CD4-positive, alpha-beta T cell treated with Interleukin-6 at 100 ng/mL for 8 hours (primary cell): ENCODE measurements at places on chromosomes 11 and 22.

GRCh38 chr11:77094841-77095365 lies 7.7 kb upstream of the OMP start:
- DNase-seq = no peak

GRCh38 chr22:50169774-50170341 lies 673 bp upstream of the PANX2 start:
- no peak for DNase-seq

GRCh38 chr11:92698742-92699141 lies 270.7 kb upstream of the MTNR1B start:
- no peak for DNase-seq

DNA sequence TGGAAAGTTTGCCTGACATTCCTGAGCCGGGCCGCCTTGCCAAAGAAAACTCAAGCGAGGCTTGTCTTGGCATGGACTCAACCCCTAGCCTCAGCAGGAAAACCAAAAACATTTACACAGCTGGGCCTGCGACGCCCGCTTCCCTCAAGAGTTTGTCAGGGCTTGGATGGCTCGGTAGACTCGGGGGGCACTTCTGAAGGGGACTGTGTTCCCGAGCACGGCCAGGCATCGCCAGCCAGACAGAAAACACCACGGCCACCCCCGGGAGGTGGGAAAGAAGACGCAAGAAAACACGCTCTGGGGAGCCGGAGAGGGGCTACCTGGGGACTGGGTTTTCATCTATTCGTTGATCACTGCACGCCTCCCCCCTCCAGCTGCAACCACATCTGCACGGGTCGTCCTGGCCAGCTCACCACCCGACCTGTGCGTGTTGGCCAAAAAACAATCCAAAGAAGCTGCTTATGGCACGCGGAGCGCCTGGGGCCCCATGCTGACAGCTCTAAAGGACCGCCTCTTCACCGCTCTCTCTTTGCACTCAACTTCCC lies 380.7 kb downstream of the MN1 start:
- no peak for DNase-seq

- DNase-seq = no peak
Measured at GRCh38 chr11:43396617-43397016, 37.9 kb downstream of the TTC17 start.
